ENCODE measurements at places on chromosomes 11 and 22. TPM values are rescaled to one million over a fixed set of nuclear protein-coding genes. Genes with fewer than 3 reads are reported as not detected.

The LMO1 gene
- not detected for total RNA-seq

The PLAAT3 gene
- total RNA-seq = 26.1 TPM

The PGA5 gene
- total RNA-seq = not detected

The ROBO4 gene
- total RNA-seq = 745 TPM

The PTGDR2 gene
- under 0.01 TPM for total RNA-seq

The TTC36 gene
- total RNA-seq = 0.19 TPM

The FOLH1 gene
- 0.33 TPM for total RNA-seq

The NRIP3 gene
- total RNA-seq = 10.3 TPM

The KREMEN1 gene
- total RNA-seq = 0.65 TPM

The ZBTB16 gene
- 13.4 TPM for total RNA-seq

The GLYATL1 gene
- not detected for total RNA-seq

The CATSPER1 gene
- total RNA-seq = 0.10 TPM

The DNAJB13 gene
- not detected for total RNA-seq

The E2F8 gene
- 7.5 TPM for total RNA-seq

The C11orf42 gene
- not detected for total RNA-seq

The BBOX1 gene
- not detected for total RNA-seq

The P4HA3 gene
- 43.8 TPM for total RNA-seq

The MS4A4A gene
- total RNA-seq = not detected

The C11orf97 gene
- total RNA-seq = not detected

The GRIK4 gene
- 0.33 TPM for total RNA-seq
